ENCODE measurements at places on chromosomes 11 and 22.
A peak's percentile ranks its signal among the peaks of the same experiment; 100 is the strongest.

- DNase-seq = peak; percentile 52
Observed at GRCh38 chr11:83044958-83045712, 26.6 kb downstream of the RAB30 start.

GRCh38 chr11:79950741-79951140 lies 509.9 kb upstream of the TENM4 start:
- no peak for DNase-seq

DNA sequence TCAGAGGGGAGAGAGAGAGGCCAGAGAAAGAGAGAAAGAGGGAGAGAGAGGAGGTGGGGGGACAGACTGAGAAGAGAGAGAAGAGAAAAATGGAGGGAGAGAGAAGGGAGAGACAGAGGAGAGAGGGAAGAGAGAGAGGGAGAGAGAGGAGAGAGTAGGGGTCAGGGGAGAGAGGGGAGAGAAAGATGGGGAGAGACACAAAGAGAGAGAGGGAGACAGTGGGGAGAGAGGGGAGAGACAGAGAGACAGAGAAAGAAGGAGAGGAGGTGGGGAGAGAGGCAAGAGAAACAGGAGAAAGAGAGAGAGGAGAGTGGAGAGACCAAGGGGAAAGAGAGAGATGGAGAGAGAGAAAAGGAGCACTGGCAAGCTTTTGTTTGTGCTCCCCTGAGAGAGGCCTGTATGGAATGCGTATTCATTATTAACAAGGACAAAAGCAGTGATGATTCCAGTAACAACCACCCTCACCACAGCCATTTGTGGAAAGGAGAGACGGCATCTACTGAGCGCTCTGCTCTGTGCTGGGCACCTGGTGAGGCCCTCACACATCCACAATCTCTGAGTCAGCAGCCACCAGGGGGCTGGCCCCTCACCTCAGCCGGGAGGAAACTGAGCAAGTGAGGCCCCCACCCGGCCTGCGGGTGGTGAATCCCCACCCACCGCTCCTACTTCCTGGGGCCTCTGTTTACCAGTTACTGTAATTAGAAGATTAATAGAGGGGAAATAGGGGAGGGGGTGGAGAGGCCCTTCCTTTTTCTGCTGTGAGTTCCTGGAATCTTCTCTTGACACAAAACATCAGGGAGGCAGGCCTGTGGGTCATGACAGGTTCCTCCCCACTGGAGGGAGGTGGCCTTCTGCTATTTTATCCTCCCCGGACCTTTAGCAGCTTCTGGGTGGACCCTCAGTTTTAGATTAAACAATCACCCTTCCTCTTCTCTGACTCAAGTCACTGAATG lies 14.6 kb upstream of the MIAT start:
- DNase-seq = no peak

DNA sequence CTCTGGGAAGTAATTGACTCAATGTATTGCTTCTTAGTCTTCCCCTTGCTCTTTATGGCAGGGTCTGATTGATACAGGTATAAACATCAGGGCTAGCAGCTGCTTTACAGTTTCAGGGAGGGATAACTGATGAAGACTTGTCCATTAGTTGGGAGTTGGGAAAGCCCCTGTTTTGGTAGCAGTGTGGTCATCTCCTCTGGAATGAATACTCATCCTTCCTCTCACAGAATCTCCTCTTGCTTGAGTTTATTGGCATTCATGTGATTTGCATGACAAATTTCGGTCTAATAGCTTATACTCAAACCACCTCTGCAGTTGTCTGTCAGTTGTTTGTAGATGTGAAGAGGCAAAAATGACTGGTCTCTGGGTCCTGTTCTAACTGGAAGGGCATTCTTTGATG lies 79.7 kb downstream of the FAT3 start:
- DNase-seq = no peak

DNA sequence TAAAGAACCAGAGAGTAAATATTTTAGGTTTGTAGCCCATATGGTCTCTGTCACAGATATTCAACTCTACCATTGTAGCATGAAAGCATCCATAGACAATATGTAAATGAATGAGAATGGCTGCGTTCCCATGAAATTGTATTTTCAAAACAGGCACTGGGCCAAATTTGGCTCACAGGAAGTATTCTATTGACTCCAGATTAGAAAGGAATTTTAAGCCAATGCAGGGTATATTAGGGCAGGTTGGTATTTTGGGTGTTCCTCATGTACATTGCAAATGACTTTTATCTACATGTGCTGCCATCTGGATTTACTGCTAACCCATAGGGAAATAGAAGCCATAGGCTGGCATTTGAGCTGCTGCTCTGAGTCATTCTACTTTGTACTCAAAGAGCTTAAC lies 35.1 kb upstream of the PDGFD start:
- DNase-seq = no peak

GRCh38 chr11:46719048-46719542 lies at the start of gene F2:
Gene F2, plus strand, starts transcription at chr11:46719213. Its CDS starts 23 bp downstream, at chr11:46719236.
- no peak for DNase-seq

DNA sequence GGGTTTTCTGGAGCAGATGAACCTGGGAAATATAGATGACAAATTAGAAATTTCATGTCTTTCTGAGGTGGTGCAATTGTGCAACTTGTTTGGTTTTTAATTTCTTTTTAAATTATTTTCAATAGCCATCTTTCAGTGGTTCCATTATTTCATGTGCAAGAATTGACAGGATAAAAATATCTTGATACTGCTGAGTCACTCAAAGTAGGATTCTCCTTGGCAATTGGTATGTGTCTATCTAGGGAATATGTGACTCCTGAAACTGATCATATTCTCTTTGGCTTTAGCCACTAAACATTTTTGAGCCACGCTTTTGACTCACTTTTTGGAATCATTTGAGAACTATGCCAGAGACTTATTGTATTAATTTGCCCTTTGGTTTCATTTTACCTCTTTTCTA lies 331.5 kb downstream of the KCNA4 start:
- no peak for DNase-seq
